ENCODE measurements at places on chromosomes 1 and 21.

GRCh38 chr1:51955797-51956527 lies 34.5 kb downstream of the RAB3B start:
- no peak for DNase-seq

GRCh38 chr1:68093737-68094136 lies 43.3 kb upstream of the DIRAS3 start:
- DNase-seq = no peak

- no peak for DNase-seq
Measured at GRCh38 chr1:188719735-188720134, 1757.9 kb downstream of the BRINP3 start.

DNA sequence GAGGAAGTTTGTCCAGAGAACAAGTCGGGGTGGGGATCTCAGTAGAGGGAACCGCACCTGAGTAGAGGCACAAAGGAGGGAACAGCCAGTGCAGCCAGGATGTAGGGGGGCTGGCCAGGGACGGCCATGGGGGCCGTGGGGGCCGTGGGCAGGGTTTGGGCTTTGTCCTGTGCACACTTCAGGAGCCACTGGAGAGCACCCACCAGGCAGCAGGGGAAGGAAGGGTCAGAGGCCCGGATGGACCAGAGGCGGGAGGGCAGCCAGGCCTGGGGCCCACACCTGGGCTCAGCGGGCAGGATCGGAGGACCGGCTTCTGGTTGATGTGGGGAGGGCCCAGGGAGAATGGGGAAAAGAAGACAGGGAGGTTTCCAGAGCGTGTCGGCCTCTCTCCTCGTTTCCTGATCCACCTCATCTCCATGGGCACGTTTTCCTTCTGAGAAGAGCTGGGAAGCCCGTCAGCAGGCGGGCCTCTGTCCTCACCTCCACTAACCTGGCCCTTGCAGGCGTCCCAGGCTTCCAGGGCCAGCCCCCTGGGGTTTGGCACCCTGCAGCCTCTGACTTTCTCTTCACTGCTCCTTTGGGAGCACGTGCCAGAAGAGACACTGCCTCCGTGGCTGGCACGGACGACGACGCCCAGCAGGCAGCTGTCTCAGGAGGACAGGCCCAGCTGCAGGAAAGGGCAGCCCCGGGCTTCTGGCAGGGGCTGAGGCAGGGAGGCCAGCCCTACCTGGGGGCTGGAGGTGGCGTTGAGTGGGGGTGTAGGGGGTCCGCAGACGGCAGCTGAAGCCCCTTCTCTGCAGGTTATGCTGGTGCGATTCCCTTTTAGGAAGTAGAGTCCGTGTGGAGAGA lies 16.8 kb upstream of the PDXK start:
- DNase-seq = no peak

GRCh38 chr1:28966617-28967016 lies 52.2 kb downstream of the EPB41 start:
- DNase-seq = no peak

DNA sequence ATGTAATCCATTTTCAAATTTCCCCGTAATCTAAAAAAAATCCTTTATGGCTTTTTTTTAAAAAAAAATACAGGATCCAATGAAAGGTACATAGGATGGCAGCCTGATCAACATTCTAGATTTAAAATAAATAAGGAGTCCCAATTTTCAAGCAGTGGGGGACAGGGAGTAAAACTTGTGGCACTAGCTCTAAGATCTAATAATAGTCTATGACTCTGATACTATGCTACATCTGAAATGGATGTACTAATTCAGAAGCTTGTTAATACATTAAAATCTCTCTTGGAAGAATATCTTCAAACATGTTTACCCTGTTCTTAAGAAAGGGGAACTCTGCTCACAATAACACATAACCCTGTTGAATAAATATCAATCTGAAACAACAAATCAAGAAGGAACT lies 8.5 kb downstream of the DIPK1A start:
- no peak for DNase-seq

DNA sequence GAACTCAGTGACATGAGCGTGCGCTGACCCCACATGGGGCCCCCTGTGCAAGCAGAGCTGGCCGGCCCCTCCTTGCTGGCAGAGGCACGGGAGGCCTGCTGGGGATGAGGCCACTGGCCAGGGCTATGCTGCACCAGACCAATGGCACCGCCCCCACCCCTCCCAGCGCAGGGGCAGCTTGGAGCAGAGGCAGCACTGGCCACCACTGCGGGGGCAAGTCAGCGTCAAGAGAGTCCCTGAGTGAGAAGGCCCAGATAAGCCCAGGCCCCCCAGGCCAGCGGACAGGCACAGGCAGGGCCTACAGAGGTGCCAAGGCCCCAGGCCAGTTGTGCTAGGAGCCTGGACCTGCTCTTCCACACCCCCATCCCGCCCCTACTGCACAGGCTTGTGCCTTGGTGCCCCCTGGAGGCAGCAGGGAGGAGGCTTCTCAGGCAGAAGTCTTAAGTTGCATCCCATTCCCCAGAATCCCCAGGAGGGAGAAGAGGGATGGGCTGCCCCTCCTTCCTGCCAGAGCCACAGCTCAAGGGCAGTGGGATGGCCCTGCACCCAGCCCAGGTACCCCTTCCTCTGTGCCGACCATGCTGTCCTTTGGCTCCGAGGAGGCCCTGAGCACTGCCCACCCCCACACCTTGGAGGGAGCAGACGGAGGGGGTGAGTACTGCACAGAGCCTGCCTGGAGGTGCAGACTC lies 35.8 kb downstream of the EPHX1 start:
- peak; percentile 46 for DNase-seq

- DNase-seq = no peak
Measured at GRCh38 chr1:114107474-114108435, 45.9 kb downstream of the SYT6 start.

DNA sequence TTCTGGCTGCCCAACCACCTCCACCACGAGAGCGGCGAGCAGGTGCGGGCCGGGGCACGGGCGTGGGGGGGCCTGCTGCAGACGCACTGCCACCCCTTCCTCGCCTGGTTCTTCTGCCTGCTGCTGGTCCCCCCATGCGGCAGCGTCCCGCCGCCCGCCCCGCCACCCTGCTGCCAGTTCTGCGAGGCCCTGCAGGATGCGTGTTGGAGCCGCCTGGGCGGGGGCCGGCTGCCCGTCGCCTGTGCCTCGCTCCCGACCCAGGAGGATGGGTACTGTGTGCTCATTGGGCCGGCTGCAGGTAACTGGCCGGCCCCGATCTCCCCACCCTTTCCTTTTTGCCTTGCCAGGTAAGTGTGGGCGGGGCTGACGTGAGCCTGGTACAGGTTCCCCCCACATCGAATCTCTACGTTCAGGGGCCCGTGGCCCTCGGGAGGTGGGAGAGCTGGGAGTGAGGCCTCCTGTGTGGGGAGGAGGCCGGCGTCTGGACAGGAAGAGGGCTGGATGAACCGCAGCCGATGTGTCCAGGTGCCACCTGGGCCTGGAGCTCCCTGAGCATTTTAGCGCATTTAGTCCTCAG lies 51.7 kb downstream of the COL18A1 start:
- DNase-seq = no peak

DNA sequence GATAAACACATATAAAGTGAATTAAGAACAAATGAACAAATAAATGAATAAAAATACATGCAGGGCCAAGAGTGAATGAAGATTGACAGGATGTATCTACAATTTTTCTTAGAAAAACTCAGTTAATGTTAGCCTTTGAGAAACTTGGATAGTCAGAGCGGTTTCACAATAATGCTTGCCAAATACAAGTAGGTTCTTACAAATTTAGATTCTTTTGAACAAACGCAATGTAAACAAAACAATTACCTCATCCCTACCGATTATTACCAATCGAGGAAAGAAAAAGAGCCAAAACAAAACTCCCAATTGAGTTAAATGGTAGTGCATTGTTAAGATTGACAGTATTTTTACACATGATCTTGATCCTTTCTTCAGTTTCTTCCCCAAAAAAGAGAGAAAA lies 176.9 kb upstream of the DEPDC1 start:
- DNase-seq = no peak

DNA sequence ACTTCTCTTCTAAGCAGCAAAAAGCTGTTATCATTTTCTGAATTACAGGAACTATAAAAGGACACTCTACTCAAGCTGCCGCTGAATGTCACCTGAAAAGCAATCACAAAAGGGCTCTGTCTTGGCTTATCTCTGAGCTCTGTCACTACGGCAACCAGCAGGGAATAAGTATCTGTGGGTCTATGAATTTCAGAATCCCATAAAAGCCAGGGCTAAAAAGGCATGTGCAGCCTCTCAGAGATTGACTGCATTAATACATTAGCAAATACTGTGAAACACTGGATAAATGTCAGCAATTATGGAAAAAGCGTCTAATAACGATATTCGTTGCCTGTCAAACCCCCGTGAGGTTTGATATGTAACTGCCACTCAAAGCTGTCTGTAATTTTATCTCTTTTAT lies 210.2 kb upstream of the DMRTA2 start:
- DNase-seq = no peak

DNA sequence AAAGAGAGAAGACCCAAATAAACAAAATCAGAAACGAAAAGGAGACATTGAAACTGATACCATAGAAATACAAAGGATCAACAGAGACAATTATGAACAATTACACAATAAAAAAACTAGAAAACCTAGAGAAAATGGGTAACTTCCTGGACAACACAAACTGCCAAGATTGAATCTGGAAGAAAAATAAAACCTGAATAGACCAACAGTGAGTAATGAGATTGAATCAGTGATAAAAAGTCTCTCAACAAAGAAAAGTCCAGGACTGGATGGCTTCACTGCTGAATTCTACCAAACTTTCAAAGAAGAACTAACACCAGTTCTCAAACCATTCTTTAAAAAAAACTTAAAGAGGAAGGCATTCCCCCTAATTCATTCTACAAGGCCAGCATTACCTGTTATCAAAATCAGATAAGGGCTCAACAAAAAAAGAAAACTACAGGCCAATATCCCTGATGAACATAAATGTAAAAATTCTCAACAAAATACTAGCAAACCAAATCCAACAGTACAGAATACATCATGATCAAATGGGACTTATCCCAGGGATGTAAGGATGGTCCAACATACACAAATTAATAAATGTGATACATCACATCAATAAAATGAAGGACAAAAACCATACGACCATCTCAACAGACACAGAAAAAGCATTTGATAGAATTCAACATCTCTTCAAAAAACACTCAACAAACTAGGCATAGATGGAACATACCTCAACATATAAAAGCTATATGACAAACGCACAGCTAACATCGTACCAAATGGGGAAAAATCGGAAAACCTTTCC lies 119.9 kb downstream of the ACBD6 start:
- DNase-seq = no peak

All from NCI-H1694 (cell line).